ENCODE measurements at places on chromosomes 4 and X.

DNA sequence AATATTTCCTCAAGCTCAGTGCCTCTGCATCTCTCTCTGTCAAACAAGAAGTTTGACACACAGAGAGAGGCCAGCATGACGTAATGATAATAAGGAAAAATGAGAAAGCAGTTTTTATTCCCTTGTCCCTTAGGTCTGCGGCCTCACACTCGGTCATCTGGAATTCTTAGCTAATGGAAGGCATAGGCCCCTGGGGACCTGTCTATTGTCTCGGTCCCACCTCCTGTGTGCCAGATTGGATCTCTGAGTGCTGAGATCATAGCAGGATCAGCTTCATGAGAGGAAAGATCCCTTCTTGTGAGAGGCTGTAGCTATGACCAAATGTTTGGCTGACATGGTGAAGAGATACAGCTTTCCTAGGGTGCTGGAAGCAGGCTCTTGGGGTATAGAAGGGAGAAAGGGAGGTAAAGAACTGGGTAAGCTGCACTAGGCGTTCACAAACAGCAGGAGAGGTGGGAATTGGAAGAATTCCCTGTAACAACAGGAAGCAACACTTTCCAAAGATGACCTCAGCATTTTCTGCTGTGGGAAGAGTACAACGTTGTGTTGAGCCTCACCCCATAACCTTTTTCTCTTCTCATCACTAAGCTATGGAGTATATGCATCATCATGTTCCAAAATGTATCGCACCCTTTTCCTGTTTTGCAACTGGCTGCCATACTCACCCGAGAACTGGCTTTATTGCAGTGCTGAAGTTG is 20.2 kb downstream of the TMEM31 start:
- DNase-seq: no peak

DNA sequence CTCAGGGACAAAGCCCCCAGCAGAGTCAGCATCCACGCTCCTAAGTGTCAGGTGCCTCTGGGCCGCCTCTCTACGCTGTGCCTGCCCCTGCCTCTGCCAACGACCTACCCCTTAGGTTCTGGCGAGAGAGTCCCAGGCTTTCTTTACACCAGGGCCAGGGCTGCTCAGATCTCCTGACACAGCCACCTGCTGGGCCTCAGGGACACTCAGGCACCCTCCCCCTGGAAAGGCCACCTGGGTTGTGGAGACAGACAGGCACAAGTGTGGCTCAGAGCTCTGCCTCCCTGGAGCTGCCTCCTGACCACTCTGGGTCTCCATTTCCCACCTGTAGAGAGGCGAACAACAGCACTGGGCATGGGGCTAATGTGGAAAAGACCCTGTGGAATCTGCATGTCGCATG is 90.0 kb upstream of the ADRA2C start:
- DNase-seq: no peak

DNA sequence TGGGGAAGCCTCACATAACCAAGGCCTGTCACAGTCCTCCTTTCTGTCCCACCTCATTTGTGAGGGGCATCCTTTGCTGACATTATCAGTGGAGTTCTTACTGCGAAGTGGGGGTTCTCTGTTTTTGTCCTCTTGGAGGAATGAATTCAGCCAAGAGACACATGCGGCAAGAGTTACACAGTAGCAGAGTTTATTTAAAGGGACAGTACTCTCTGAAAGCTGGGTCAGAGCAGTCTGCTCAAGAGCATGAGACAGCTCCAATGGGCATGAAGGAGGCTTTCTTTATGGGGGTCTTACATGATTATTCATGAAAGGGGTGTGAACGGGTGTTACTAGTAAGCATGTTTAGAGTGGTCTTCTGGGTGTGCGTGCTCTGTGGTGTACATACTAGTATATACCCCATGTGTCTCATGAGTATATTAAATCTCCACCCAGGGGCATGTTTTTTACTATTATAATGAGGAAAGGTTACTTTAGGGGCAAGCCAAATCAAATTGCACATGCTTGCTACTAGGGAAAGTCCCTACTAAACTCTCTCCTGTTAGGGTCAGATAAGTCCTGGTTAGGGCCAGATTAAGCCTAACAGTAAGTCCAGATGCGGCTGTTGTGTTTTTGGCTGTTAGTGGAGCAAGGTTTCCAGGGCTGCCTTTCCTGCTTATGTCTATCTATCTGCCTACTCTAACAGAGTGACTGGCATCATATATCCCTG is 19.8 kb upstream of the LGI2 start:
- DNase-seq: no peak

DNA sequence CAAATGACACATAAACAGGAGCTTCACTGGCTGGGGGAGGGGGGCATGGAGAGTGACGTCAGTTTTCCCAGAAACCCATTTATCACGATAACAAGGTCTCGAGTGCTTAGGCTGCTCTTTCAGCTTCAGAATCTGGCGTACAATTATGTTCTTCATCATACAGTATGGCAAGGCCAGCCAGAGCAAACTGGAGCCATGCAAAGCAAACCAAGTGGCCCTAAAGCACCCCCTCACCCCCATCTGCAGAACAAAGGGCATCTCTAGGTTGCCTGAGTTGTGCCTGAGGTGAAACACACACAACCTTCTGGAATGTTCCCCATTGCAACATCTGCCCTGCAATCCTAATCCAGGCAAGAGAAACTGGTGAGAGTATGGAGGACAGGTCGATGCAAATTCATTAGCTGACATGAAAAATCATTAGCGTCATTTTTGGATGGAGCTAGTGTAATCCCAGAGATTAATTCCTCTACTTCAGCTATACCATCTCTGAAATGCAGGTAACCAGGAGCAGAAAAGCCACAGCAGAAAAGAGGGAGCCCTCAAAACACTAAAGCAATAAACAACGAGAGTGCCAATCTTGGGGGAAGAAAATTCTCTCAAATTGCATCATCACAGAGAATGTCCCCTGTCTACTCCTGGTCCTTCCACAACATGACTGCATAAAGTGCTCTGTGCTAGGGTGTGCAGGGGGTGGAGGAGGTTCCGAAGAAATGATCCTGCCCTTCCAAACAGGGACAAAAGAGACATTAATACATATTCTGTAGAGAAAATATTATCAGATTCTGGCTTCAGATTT is 1.8 kb downstream of the SEPTIN6 start:
- DNase-seq: no peak

DNA sequence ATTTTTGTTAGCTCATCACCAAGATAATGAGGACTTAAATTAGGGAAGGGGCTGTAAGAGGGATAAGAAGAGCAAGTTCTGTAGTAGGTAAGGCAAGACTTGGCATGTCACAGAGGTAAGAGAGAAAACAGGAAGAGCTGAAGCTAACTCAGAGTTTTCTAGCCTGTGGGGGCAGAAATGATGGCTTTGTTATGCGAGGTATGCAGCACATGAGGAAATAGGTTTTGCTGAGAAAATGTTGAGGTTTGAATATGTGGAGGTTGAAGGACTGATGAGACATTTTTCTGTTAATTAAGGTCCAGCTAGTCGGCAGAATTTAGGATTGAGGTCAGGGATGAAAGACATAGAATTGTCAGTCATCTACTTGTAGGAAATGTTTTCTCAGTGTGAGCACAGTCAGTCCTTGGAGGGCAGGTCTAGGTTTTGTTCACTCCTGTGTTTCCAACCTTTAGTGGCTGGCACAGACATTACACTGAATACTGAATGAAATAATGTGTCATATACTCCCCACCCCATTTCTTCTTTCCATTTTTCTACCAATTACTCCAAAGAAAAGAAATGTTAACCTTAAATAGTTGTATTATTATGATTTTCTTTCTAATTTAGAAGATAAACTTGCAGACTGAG is 154.0 kb upstream of the AADAT start:
- DNase-seq: no peak

GRCh38 chr4:25788703-25789238 is 74.0 kb downstream of the SEL1L3 start:
- DNase-seq: no peak

DNA sequence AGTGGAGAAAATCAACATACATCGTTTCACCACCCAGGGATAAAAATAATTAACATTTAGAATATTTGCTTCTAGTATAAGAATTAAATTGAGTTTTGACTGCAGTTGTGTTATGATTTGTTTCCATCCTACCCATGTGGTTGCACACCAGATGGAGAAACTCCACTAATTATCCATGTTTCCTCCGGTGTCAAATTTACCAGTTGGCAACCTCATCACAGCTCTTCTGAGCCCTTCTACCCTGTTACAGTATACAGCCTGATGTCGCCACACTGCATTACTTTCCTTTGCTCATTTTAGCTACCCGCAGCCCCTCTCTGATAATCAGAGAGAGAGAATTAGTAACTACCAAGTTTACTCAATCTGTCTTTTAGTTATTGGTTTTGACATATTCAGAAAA is 411.2 kb downstream of the DTHD1 start:
- no peak for DNase-seq

GRCh38 chr4:68373513-68373912 is 23.6 kb upstream of the YTHDC1 start:
- peak; percentile 12 for DNase-seq

DNA sequence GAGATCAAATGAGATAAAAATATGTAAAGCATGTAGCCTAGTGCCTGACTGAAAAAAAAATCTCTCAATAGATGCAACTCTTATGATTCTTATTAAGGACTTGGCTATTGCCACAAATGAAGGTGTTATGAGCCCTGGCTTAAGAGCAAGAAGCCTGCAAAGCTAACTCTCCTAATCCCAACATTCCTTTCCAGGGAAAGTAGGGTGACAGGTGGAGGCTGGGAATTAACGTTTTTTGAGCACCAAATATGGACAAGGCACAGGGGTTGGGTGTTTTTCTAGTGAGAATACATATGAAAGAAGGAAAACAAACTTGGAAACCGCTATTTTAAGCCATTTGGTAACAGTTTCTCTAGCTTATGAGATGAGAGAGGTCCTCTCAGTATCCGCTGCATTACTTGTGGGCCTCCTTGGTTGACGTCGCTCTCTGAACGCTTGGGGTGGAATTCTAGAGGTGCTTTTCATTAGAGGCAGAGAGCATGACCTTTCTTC is 2.4 kb downstream of the RHOH start:
- no peak for DNase-seq

- no peak for DNase-seq
Measured at GRCh38 chrX:70426286-70427278, 3.5 kb downstream of the GDPD2 start.

DNA sequence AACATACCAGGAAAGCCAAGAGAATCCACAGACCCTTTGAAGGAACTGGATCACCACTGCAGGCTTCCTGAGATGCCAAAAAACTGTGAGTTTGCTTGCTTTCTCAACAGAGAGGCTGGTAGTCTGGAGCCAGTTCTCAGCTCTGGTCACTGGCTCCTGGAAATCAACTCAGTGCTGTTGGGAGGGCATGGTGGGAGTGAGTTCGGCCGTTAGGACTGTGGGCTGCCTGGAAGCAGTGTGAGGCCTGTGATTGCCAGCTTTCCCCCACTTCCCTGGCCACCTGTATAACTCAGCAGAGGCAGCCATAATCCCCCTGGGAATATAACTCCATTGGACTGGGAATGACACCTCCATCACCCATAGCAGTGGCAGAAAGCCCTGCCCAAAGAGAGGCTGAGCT is 122.0 kb upstream of the FSTL5 start:
- DNase-seq: no peak

- no peak for DNase-seq
Measured at GRCh38 chrX:108138814-108139702, 47.5 kb downstream of the ATG4A start.

DNA sequence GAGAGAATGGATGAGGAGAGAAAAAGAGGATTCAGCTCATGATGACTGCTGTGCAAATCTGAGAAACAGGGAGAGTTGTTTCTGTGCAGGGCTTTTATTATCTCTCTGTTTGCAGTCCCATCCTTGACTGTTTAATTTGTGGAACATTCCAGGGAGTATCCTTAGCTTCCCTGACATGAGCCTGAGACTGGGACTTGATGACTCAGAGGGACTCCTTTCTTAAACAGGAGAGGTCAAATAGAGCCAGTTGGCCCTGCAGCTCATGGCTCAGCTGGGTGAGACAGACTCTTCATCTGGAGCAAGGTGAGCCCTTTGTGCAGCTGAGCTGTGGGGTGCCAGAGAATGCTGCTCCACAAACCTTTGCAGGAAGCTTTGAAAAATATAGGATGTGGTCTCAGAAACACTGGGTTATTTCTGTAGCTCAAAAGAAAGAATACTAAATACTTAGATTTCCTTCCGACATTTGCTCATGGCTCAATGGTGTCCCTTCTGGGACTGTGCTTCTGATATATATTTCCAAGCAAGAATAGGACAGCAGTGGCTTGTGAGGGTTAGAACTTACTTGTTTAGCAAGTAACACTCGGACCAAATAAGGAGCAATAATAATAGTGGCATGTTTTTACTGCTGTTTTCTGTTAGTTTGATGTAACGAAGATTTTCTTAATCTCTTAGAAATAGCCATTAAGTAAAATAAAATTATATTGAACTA is 14.5 kb downstream of the ARHGAP24 start:
- no peak for DNase-seq

DNA sequence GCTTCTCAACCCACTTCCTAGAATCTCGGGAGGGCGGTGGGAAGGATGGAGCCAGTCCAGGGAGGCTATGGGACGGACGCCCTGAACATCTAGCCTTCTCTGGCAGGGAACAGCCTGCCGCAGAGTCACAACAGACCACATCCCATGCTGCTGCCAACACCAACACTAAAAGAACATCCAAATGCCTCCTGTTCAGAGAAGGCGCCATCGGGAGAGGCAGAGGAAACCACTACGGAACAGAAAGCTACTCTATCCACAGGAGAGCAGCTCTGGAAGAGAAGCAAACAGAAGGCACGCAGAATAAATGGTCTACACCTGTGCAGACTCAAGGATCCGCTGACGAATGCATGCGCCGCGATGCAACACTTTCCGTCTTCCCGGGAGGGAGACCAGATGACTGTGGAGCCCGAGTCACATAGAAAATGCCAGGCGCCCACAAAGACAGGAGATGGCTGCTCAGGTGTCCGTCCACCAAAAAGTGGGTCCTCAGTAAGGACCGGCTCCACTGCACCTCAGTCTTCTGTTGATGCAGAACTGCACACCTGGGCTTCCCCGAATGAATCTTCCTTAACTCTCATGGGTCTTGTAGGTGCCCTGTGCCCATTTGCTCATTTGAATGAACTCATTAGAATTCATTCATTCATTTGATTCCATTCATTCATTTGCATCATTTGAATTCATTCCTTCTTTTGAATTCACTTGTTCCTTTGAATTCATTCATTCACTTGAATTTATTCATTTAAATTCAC is 217.5 kb downstream of the DHRSX start:
- DNase-seq: no peak

DNA sequence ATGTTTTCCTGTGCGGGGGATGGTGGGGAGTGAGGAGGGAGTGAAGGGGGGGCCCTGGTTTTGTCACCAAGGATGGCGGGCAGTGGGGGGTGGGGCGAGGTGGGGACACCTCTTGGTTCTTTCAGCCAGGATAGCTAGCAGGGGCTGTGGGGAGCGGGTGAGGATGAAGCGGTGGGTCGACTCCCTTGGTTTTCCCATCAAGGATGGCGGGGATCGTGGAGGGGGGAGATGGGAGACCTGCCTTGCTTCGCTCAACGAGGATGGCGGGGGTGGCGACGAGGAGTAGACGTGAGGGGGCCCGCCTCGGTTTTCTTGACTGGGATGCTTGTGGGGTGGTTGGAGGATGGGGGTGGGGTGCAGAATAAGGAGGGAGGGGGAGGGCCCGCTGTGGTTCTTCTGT is 643 bp downstream of the FHL1 start:
- no peak for DNase-seq
